ENCODE measurements at places on chromosomes 3 and 15. TPM values are rescaled to one million over a fixed set of nuclear protein-coding genes. Genes with fewer than 3 reads are reported as not detected.

Gene HHATL
- total RNA-seq, result 552 TPM

Gene SPRED1
- total RNA-seq, result 8.7 TPM

Gene LTK
- 1.2 TPM for total RNA-seq

DNA sequence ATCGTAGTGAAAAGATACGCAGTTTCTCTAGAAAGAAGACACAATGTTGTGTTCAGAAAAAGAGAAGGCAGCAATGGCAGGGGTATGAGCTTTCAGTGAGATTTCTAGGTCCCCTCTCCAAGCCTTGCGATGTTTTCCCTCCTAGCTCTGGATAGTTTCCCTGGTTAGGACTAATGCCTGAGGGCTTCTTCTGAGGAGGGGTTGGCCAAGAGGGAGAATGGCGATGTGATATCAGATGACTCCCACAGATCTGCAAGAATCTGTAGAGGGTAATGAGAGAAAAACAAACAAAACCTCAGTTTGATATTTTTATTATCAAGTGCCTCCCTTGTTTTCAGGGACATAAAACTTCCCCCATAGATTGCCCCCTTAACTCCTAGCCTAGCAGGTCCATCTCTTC, 4.1 kb upstream of the CLDN1 start:
- no peak overlapping the region for H3K27ac ChIP-seq
- DNase-seq, result no peak
- peaks cover 8% of the 10 kb centered on the region for H3K27me3 ChIP-seq
- no peak overlapping the region for H3K4me3 ChIP-seq

GRCh38 chr3:144989807-144990206, 1018.2 kb downstream of the DIPK2A start:
- H3K36me3 ChIP-seq, result no peaks in the 10 kb centered on the region
- no peaks in the 10 kb centered on the region for H3K4me1 ChIP-seq
- no peaks in the 10 kb centered on the region for H3K27me3 ChIP-seq
- DNase-seq, result no peak
- H3K27ac ChIP-seq, result no peak overlapping the region

- no peak for DNase-seq
- no peaks in the 10 kb centered on the region for H3K27me3 ChIP-seq
- peaks cover 12% of the 10 kb centered on the region for H3K36me3 ChIP-seq
- H3K4me1 ChIP-seq, result peaks cover 25% of the 10 kb centered on the region
- H3K27ac ChIP-seq, result no peak overlapping the region
- H3K4me3 ChIP-seq, result no peak overlapping the region
Measured at GRCh38 chr3:16254916-16255315, 9.8 kb downstream of the DPH3 start.

Data from left ventricle myocardium inferior (tissue), 1 donor.